ENCODE measurements at places on chromosomes 12 and 14. TPM values are rescaled to one million over a fixed set of nuclear protein-coding genes. Genes with fewer than 3 reads are reported as not detected.

Gene CATSPERB
- total RNA-seq: 1.1 TPM

DNA sequence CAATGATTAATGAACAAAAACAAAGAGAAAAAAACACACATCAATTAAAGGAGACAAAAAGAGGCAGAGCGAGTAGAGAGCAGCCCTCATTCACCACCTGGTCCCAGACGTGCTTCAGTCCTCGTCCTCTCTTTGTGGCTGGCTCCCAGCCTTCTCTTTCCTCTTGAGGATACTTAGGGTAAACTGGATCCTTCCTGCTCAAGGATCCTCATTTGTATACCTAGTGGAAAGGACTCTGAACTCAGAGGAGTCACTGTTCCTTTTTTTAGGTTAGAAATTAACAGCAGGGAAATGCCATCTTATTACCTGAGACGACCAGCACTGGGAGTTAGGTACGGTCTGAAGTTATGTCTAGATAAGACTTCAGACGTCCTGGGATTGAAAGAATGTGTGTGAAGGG, 9.7 kb downstream of the MLEC start:
- H3K36me3 ChIP-seq: peaks cover 78% of the 10 kb centered on the region
- H3K4me1 ChIP-seq: peaks cover 9% of the 10 kb centered on the region
- H3K27ac ChIP-seq: no peak overlapping the region

DNA sequence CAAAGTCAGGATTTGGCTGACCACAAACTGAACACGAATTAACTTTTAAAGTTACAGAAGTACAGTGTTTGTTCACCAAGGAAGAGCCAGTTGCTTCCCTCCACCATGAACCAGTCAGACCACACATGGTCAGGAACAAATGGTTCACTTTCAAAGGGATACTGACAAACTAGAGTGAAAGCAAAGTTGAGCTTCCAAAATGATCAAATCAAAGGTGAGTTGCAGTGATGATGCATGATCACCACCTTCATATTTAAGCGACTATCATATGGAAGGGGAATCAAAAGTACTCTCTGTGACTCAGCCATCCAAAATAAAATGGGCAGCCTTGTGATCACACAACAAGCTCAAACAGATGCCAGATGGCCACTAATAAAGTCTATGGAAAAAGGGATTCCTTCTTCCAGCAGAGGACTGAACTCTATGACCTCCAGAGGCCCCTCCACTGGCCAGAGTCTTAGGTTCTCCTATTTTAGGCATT, 13.1 kb downstream of the NT5DC3 start:
- peaks cover 22% of the 10 kb centered on the region for H3K4me1 ChIP-seq
- peaks cover 7% of the 10 kb centered on the region for H3K36me3 ChIP-seq
- no peak overlapping the region for H3K27ac ChIP-seq
- DNase-seq: no peak

DNA sequence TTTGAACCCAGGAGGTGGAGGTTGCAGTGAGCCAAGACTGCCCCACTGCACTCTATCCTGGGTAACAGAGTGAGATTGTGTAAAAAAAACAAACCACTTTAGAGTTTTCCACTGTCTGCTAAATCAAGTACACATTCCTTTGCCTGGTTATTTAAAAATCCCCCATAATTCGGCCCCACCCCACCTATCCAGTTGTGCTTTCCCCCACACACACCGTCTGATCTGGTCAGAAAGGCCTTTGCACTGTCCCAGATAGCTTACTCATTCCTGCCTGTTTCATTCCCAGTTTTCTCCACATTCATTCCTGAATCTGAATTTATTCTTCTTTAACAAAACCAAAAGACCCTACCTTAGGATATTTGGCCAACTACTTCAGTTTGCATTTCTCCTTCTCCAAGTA, 29.5 kb downstream of the NINJ2 start:
- no peak for DNase-seq
- H3K4me1 ChIP-seq: peaks cover 22% of the 10 kb centered on the region
- no peaks in the 10 kb centered on the region for H3K36me3 ChIP-seq
- H3K4me3 ChIP-seq: no peak overlapping the region

DNA sequence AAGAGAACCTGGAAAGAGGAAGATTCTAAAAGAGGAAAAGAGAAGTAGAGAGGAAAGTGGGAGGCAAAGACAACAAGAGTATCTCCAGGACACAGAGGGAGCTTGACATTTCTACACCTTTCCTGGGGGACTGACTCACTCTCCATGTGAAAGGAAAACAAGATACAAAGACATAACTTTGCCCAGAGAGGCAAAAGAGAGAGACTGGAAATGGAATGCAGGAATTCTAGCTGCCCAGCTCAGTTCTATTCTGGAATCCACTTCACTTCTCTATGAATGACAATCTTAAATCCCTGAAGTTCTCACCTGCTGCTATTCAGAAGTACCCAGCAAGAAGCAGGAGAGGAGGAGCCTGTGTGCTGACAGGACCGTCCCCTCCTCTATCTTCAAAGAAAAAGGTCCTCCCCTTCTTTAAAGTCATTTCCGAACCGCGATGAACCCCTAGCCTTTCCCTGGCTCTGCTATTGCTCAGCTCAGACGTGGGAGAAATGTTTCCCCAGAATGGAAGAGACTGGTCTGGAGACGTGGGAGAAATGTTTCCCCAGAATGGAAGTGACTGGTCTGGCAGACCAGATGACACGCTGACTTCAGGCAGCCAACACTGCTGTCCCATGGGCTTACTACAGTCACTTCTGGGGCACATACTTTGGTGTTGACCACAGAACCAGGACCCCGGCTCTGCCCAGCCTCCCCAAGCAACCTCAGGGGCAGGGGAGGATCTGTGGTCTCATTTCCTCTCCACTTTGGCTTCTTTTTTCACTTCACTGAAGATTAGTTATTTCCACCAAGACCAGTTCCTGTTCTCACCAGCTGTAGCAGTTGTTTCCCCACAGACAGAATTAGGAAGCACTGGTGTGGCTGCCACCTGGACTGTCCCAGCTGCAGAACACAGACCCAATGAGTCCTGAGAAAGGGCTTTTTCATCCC, 8.3 kb downstream of the FMNL3 start:
- no peak overlapping the region for H3K4me3 ChIP-seq
- H3K27ac ChIP-seq: no peak overlapping the region
- H3K4me1 ChIP-seq: no peaks in the 10 kb centered on the region
- DNase-seq: no peak
- no peaks in the 10 kb centered on the region for H3K27me3 ChIP-seq

- no peaks in the 10 kb centered on the region for H3K36me3 ChIP-seq
- H3K27ac ChIP-seq: no peak overlapping the region
- no peaks in the 10 kb centered on the region for H3K27me3 ChIP-seq
- peaks cover 20% of the 10 kb centered on the region for H3K4me1 ChIP-seq
- no peak overlapping the region for H3K4me3 ChIP-seq
Observed at GRCh38 chr12:28963554-28963953, 185.5 kb upstream of the FAR2 start.

- peak overlapping the region; percentile 75 for H3K27ac ChIP-seq
- DNase-seq: peak; percentile 5
- peaks cover 17% of the 10 kb centered on the region for H3K4me1 ChIP-seq
- H3K4me3 ChIP-seq: peak overlapping the region; percentile 88
- H3K36me3 ChIP-seq: peaks cover 42% of the 10 kb centered on the region
- H3K27me3 ChIP-seq: no peaks in the 10 kb centered on the region
Observed at GRCh38 chr12:120468821-120469449, 613 bp downstream of the SRSF9 start.

DNA sequence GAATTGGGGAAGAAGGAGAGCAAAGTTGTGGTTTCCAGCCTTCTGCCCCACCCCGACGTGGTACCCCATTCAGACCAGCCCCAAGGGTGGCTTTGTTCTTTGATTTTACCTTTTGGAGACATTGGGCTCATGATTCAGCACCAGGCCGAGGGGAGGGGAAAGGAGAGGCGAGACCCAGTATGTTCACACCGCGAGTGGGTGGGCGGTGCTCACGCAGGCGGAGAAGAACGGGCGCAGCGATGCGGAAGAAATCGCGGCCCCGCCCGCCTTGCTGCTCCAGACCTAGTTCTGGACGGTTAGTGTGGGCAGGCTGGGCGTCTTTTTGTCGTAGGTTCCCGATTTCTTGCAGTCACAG, 963 bp downstream of the ATL1 start:
- peak overlapping the region; percentile 88 for H3K4me3 ChIP-seq
- DNase-seq: peak; percentile 47
- peak overlapping the region; percentile 93 for H3K27ac ChIP-seq
- H3K27me3 ChIP-seq: no peaks in the 10 kb centered on the region
- H3K4me1 ChIP-seq: peaks cover 10% of the 10 kb centered on the region

DNA sequence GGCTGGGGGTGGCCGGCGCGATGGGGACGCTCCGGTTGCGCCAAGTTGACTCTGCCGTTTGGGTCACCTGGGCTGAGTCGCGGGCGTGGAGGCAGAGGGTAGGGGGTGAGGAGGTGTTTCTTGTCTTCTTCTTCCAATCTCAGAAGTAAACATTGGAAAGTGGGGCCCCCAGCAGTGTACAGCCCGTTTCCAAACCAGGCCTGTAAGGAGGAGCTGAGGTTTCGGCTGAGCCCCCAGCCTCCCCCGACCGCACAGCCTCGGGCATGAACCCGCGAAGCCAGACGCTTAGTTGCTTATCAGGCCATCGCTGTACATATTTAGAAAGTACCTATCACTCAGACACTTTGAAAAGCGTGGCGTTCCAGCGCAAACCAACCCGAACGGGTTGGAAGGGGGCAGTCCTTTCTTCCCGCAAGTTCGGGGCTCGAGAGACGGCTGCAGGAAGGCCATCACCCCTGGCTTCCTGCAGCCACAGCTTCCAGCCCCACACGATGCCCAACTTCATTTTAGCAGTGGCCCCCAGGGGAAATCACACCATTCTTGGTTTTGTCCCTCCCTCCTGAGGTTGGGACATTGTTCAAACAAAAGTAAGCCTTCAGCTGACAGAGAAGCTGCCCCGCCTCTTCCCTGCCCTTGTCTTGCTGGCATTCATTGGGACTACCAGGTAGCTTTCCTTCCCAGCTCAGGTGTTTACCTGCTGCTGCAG, 164.1 kb downstream of the ZFP36L1 start:
- H3K36me3 ChIP-seq: peaks cover 4% of the 10 kb centered on the region
- H3K27me3 ChIP-seq: no peaks in the 10 kb centered on the region
- no peak overlapping the region for H3K4me3 ChIP-seq
- no peak for DNase-seq

DNA sequence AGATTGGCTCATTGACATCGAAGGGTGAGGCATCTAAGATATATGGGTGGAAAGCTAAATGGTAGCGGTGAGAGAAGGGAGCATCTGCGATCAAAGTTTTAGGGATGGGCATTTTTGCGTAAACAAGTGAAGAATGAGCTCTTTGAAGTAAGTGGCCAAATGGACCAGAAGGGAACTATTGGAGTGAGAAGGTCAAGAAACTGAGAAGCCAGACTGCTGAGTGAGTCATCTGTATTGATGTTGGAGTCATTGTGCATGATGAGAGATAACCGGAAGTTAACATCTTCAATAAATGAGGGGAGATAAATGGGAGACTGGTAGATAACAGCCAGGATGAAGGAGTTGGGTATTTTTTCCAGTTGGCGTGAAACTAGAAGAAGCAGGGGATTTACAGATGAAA, 271.9 kb upstream of the PDE3A start:
- H3K4me1 ChIP-seq: no peaks in the 10 kb centered on the region
- H3K36me3 ChIP-seq: no peaks in the 10 kb centered on the region
- H3K4me3 ChIP-seq: no peak overlapping the region
- H3K27ac ChIP-seq: no peak overlapping the region
- H3K27me3 ChIP-seq: peaks cover 45% of the 10 kb centered on the region
- DNase-seq: no peak

DNA sequence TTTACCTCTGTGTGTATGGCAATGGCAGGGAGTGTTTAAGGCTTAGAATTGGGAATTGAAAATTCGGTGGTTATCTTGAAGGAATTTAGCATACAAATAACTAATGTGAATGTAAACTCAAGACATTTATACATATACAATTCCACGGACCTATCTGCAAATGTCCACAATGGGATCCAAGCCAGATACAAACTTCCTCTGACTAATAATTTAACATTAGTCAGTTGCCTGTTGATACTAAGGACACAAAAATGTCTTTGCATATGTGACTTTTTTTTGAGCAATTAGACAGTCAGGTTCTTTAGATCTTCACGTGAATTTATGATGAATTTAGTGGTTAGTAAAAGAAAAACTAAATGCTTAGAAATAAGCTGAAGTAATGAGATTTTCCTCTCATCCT, 40.5 kb downstream of the ESR2 start:
- H3K27me3 ChIP-seq: no peaks in the 10 kb centered on the region
- H3K27ac ChIP-seq: no peak overlapping the region
- H3K4me1 ChIP-seq: peaks cover 9% of the 10 kb centered on the region
- peak; percentile 42 for DNase-seq
- no peak overlapping the region for H3K4me3 ChIP-seq

- no peak overlapping the region for H3K27ac ChIP-seq
- peak overlapping the region; percentile 57 for H3K4me3 ChIP-seq
- H3K27me3 ChIP-seq: no peaks in the 10 kb centered on the region
- no peaks in the 10 kb centered on the region for H3K36me3 ChIP-seq
- H3K4me1 ChIP-seq: peaks cover 6% of the 10 kb centered on the region
Observed at GRCh38 chr12:62631471-62632410, 165.1 kb downstream of the MON2 start.

DNA sequence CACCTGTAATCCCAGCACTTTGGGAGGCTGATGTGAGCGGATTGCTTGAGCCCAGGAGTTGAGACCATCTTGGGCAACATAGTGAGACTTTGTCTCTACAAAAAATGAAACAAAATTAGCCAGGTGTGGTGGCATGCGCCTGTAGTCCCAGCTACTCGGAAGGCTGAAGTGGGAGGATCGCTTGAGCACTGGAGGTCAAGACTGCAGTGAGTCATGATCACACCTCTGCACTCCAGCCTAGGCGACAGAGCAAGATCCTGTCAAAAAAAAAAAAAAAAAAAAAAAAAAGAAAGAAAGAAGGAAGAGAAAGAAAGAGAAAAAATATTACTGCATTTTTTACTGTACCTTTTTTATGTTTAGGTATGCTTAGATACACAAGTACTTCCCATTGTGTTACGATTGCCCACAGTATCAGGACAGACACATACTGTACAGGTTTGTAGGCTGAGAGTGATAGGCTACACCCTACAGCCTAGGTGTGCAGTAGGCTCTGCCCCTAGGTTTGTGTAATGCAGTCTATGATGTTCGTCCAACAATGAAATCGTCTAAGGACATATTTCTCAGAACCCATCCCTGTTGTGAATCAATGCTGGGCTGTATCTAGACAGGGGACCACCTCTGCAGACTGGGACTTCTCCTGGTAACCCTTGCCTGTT, 160.4 kb upstream of the PWP1 start:
- H3K36me3 ChIP-seq: no peaks in the 10 kb centered on the region
- no peaks in the 10 kb centered on the region for H3K27me3 ChIP-seq
- no peaks in the 10 kb centered on the region for H3K4me1 ChIP-seq
- no peak overlapping the region for H3K4me3 ChIP-seq
- no peak for DNase-seq

- no peak overlapping the region for H3K4me3 ChIP-seq
- H3K4me1 ChIP-seq: no peaks in the 10 kb centered on the region
- no peak overlapping the region for H3K27ac ChIP-seq
- DNase-seq: no peak
- H3K36me3 ChIP-seq: no peaks in the 10 kb centered on the region
- H3K27me3 ChIP-seq: no peaks in the 10 kb centered on the region
Observed at GRCh38 chr12:119325813-119326212, 8.7 kb upstream of the CCDC60 start.

- no peaks in the 10 kb centered on the region for H3K36me3 ChIP-seq
- H3K4me1 ChIP-seq: peaks cover 18% of the 10 kb centered on the region
- no peaks in the 10 kb centered on the region for H3K27me3 ChIP-seq
- no peak overlapping the region for H3K27ac ChIP-seq
- no peak overlapping the region for H3K4me3 ChIP-seq
Observed at GRCh38 chr14:30264161-30264560, 294.8 kb upstream of the G2E3 start.

All from MCF 10A (cell line).